ENCODE measurements at places on chromosomes 16 and 17.

GRCh38 chr17:57357830-57358430, 101.6 kb downstream of the MSI2 start:
- no peak for DNase-seq

DNA sequence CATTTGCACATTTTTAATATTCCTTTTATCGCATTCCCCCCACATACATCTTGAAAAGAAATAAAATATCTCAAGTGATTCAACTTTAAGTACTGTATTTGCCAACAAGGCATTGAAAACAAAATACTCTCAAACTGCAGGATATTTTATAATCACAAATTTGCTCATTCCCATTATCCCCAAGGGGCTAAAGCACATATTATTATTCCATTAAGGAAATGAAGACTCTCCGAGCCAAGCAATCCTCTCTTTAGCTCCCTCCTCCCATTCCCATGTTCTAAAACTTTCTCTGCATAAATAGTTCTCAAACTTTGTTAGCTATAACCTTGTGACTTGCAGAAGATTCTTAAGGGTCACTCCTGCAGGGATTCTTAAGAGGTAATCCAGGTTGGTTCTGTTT, 436.8 kb downstream of the KCNJ2 start:
- DNase-seq = no peak

DNA sequence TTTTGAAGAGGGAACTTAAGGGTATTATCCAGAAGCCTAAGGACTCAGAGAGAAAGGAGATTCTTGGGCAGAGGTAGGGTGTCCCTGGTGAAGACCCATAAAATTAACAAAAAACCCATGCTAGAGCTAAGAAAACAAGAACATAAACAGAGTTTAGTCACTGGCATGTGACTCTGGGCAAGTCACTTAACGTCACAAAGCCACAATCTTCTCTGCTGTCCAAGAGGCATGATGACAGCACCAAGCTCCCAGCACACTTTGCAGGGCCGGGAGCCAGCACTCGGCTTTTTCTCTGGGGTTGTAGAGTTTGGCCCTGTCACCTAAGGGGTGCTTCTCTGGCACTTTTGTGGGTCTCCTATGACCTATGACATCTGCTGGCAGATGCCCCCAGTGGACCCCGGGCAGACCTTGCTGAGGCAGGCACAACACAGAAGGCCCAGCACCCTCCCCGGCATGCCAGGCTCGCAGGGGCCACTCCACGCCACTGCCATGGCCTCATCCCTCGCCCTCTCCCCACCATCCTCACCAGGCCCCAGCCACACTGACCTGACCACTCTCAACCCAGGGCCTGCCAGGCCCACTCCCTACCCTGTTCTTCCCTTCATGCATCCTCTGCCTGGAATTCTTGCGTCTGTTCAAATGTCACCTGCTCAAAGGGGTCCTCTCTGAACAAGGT, 69.8 kb downstream of the DYNLRB2 start:
- no peak for DNase-seq

DNA sequence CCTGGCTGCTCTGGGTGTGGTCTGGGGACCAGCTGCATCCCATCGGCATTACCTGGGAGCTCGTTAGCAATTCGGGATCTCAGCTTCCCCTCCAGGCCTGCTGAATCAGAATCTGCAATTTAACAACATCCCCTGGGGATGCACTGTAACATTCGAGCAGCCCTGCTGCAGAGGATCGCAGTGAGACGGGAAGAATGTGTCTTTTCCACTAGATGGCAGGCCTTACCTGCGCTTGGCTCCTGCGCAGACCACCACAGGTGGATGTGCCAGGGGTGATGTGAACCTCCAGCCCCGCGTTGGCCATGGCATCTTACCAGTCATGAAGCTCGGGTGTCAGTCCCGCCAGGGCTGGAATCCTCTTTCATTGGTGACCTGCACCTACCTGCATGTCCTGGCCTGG, 209.9 kb downstream of the PRKCB start:
- no peak for DNase-seq

- no peak for DNase-seq
Observed at GRCh38 chr17:76687298-76688164, 23.2 kb downstream of the MXRA7 start.

- DNase-seq = no peak
Observed at GRCh38 chr17:56141046-56141839, 12.0 kb upstream of the ANKFN1 start.

DNA sequence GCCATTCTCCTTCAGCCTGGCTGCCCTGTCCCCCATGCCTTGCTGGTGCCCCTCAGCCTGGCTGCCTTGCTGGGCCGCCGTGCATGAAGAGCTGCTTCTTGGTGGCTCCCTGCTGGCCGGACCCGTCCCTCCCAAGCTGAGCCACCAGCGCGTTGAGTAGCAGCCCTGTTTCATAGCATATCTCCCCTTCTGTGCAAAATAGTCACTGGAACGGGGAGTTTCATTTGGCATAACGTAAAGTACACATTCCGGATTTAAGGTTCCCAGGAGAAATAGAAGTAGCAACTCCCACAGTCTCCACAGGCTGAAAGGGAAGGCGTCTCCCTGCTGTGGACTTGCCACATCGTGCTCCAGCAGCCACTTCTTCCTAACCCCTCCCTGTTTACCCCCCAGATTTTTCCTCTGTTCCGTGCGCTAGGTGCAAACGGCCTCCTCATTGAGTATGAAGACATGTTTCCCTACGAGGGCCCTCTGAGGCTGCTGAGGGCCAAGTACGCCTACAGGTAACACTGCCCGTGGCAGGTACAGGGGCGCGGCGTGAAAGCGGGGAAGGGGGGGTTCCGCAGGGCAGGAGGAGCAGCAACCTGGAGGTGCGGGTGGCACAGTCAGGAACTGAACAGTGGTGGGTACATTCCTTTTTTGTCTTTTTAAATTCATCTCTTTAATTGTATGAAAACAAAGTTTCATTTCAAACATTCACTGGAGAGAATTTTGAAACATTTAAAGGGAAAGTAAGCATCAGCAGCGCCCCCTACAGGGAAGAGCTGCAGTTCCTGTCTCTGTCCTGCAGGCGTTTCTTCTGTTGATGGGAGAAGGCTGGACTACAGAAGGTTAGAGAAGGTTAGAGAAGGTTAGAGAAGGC, 5.8 kb upstream of the OGFOD3 start:
- peak; percentile 65 for DNase-seq

- DNase-seq = peak; percentile 27
Observed at GRCh38 chr16:68287276-68288251, 23.2 kb downstream of the SLC7A6OS start.

DNA sequence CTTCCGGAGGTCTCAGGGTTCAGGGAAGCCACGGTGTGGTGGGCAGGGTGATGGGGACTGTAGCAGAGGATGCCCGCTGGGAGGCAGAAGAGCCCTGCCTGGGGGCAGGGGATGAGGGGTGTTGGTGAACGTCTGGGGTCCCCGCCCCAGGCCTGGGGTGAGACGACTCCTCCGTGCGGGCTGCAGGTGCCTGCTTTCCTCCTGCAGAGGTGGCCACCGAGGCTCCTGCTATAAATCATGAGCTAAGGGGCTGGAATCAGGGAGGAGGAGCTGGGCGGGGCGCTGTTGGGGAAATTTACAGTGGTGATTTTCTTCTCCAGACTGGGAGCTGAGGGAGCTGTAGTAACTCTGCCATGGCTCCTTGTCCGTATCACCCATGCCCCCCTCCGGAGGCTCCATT, 167.0 kb downstream of the MRM1 start:
- DNase-seq = no peak

DNA sequence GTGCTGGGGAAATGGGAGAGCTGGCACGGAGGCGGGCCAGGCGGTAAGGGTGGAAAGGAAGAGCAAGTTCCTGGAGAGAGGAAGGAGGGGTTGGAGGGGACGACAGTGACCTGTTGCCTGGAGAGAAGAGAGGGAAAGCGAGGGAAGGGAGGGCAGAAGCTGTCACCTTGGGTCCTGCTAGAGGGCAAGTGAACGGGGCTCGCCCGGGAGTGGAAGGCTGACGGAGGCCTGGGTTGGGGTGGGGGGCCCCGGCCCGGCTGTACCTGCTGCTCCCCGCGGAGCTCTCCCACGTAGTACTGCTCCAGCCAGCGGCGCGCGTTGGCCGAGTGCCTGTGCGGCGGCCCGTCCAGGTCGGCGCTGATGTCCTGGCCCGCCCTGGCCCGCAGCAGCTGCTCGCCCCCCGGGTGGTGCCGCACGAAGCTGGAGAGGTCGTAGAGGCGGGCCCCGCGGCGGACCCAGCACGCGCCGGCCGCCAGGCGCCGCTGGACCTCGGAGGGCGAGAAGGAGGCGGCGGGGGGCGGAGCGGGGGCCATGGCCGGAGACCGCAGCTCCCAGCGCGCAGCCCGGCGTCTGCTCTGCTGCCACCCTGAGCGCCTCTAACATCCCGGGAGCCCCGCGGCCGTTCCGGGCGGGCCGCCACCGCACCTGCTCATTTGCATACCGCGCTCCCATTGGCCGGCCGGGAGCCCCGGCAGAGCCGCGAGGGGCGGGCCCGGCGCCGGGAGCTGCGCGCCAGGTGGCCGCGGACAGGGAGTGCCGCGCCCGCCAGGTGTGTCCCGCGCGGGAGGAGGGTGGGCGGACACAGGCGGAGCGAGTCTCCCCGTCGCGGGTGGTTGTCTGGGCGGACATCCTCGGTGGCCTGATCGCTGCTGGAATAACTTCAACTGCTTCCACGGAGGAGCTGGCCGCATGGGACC, at the start of gene FA2H:
FA2H (minus strand) TSS at position 598 of the 917 bp plus-strand sequence; CDS start at position 533, 65 bp downstream.
- DNase-seq = peak; percentile 67

GRCh38 chr16:49431591-49432290, 58.1 kb downstream of the C16orf78 start:
- no peak for DNase-seq

GRCh38 chr17:68562736-68563135, 38.4 kb downstream of the FAM20A start:
- no peak for DNase-seq

DNA sequence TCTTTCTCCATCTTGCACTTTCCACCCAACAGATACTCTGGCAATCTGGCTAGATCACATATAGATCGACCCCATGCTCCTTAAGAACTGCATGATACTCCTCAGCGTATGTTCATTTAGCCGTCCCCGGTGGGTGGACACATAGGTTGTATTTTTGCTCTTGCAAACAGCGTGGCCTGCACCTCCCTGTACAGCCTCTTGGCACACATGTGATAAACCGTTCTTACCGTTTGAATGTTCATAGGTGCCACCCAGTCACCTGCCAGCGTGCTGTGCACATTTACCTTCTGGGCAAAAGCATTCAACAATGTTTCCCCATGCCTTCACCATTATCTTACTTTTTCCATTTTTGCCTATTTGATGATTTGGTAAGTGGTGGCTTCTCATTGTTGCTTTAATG, 6.2 kb downstream of the TNP2 start:
- no peak for DNase-seq

DNA sequence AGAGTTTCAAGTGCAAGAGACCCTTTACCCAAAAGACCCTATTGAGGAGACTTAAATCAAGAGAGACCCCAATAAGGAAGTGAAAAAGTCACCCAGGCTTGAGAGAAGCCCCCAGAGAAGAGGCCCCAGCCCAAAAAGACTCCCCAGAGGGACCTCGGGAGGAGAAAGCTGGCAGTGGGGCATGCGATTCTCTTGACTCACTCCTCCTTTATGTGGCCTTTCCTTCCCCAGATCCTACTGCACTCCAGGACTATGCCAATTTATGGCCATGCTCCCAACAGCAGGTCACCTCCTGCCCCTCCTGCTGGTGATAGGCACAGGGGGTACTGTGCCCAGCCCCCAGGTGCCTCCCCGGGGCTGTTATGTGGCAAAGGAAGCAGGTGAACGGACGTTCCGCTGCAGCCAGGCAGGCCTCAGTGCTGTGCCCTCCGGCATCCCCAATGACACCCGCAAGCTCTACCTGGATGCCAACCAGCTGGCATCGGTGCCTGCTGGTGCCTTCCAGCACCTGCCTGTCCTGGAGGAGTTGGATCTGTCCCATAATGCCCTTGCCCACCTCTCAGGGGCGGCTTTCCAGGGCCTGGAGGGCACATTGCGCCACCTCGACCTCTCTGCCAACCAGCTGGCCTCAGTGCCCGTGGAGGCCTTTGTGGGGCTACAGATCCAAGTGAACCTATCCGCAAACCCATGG, 16.3 kb downstream of the LRRC3C start:
- DNase-seq = no peak

- DNase-seq = peak; percentile 2
Observed at GRCh38 chr16:20300312-20301097, 26.8 kb downstream of the GP2 start.

GRCh38 chr16:64147941-64148340, 973.9 kb downstream of the CDH11 start:
- no peak for DNase-seq

GRCh38 chr17:56274491-56274890, 121.2 kb downstream of the ANKFN1 start:
- DNase-seq = no peak

DNA sequence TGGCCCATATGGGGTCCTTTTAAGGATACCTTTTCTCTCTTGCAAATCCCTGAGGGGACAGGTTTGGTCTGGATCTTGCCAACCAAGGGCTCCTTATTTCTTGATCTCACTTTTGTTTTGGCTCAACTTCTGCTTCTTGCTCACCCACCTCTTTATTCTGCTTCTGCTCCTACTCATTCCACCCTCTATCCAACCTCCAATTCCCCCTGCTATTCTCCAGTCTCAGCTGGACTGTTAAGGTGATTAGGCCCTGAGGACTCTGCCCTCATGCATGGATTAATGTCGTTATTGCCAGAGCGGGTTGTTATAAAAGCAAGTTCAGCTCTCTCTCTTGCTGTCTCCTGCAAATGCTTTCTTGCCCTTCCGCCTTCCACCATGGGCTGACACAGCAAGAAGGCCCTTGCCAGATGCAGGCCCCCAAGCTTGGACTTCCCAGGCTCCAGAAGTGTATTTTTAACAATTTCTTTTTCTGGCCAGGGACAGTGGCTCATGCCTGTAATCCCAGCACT, 29.8 kb downstream of the LAT start:
- DNase-seq = no peak

- DNase-seq = no peak
Observed at GRCh38 chr17:72392056-72393010, 271.5 kb downstream of the SOX9 start.

DNA sequence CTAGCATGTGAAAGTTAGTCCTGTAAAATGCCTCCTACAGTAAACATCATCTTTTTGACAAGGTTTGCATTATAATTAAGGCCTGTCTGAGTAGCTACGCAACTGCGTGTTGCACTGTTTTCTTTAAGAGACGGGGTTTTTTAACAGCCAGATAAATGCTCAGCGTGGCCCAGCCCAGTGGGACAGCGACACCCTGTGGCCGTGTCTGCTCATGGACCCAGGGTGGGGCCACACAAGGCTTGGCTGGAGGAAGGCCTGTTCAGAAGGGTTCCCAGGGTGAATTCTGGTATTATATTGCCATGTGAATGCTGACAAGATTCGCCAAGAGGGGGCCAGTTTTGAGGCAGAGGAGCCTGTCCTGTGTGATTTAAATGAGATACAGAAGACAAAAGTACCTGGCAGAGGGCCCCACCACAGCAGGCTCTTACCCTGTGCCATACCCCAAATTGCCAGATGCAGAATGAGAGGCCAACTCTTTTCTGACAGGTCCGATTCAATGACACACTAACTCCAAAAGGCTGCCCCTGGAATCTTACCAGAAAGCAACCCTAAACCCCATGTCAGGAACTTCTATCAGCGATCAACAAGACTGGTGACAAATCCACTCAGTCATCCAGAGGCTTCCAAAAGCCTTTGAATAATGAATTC, 65.9 kb upstream of the IRX6 start:
- DNase-seq = peak; percentile 24

GRCh38 chr16:49527611-49528010, 154.0 kb downstream of the C16orf78 start:
- no peak for DNase-seq
